Stimulated activated CD4-positive, alpha-beta T cell treated with anti-CD3 and anti-CD28 coated beads, Interleukin-15, amount 100 ng/mL, for 1 hour (primary cell): ENCODE measurements at places on chromosomes 4 and X.

- no peak for DNase-seq
Measured at GRCh38 chrX:10198254-10198653, 41.5 kb downstream of the CLCN4 start.

GRCh38 chr4:7817877-7818398, 121.7 kb downstream of the AFAP1 start:
- no peak for DNase-seq

DNA sequence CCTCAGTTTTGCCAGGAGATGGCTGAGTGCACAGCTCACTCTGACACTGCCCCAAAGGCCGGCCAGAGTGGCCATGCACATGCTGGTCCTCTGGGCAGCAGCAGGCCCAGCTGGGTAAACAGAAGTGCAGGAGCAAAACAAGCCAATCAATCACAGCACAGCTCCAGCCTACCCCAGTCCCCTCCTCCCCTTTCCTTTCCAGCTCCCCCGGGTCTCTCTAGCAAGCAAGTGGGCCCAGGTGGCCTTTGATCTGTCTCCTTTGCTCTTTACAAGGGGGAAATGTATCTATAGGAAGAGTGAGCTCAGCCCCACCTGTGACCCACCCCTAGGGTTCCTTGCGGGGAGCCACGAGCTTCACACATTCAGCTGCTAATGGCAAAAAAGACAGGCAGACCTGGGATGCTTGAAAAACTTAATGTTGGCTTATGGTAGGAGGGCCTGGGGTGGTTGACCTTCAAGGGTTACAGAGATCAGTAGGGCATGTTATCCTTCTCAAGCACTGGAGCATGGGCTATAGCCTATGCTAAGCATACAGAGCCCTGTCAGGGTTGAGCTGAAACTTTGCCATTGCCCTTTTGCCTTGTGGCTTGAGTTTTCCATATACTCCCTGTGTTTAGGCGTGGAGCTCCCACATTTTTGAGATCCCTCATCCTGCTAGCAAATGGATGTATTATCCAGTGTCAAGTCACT, 57.8 kb upstream of the PLAC1 start:
- no peak for DNase-seq

- DNase-seq, result no peak
Measured at GRCh38 chr4:137707626-137708025, 175.3 kb upstream of the PCDH18 start.

GRCh38 chrX:16867947-16868346, 2.2 kb downstream of the RBBP7 start:
- no peak for DNase-seq

DNA sequence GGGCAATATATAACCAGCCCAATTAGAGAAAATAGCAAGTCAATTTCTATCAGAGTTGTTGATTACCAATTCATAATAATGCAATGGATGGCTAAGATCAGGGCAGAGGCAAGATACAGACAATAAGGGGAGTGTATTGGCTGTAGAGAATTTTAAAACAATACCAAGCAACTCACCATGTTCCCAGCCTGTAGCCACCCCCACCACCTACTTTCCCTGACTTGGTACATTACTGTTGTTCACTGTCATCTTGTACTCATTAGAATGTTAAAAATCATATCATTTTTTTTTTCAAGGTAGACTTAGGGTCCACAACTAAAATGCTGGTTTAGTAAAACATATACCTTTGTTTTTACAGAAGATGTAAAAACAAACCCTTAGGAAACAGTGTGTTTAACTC, 27.7 kb downstream of the HNRNPD start:
- DNase-seq, result no peak

DNA sequence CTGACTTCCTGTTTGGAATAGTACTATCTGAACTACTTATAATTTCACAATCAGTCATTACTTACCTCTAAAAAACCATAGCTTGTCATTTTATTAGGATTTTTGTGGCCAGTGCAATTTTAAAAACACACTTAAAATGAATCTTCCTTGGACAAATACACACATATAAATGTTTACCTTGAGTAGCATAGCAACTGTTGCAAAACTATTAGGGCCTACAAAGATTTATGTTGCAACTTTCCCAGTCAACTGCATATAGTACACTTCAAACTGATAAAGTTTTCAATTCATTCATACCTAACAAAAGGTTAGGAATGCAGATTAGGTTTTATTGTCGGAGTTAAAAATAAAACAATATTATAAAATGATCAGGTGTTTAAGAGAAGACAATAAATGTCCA, 193.0 kb downstream of the PDGFC start:
- DNase-seq, result no peak

DNA sequence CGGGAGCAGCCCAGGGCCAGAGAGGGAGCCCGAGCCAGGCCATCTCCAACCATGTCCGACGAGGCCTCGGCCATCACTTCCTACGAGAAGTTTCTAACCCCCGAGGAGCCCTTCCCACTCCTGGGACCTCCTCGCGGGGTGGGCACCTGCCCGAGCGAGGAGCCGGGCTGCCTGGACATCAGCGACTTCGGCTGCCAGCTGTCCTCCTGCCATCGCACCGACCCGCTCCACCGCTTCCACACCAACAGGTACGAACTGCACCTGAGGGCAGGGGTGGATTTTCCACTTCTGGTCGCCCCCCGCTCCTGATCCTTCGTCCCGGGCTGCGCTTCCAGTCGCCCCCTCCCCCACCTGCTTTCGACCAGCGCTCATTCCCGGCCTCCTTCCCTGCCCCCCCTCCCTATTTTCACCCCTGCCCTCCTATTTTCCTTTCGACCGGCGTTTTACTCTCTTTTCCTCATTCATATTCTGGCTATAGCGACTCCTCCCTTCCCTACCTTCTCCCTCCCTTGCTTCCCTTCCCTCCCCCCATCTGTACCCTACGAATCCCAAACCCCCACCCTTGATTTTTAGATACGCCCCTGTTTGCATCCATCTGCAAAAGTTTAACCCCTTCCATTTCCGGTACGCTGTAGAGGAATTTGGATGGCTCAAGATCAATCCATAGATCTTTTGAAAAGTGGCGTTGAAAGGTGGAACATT, 633 bp downstream of the FAM199X start:
- no peak for DNase-seq

DNA sequence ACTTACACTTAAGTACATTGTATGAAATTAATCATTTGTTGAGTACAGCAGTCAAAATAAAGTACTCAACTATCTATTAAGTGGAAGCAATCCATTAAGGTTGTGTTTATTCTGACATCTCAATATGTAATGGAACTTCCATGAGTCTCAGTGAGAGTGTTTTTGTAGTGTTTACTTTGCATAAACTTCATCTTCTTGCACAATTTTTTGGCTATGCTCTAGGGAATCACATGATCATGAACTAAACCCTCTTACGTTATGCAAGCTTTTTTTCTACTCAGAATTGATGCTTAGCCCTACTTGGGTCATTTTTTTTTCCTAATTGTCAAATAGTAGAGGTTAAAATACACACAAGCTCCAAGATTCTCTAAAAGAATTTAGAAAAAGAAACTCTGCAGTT, 21.1 kb upstream of the PIGA start:
- no peak for DNase-seq

DNA sequence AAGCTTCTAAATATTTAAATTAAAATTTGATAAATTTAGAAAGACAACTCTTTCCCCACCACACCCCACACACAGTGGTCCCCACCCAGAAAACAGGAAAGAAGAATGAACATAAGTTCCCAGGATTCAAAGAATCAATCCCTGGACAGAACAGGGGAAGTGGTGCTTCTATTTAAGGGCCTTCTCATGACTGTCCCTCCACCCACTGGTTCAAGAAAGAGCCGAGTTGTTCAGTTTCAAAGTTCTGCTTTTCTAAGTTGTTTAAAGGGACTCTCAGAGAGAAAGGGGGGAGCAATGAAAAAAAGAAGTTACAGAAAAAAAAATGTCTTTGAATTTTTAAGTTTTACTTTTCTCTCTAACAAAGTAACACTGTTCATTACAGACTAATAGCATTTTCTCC, 195.8 kb downstream of the PDGFC start:
- no peak for DNase-seq

- DNase-seq, result no peak
Measured at GRCh38 chrX:80810365-80810978, 795 bp upstream of the BRWD3 start.

DNA sequence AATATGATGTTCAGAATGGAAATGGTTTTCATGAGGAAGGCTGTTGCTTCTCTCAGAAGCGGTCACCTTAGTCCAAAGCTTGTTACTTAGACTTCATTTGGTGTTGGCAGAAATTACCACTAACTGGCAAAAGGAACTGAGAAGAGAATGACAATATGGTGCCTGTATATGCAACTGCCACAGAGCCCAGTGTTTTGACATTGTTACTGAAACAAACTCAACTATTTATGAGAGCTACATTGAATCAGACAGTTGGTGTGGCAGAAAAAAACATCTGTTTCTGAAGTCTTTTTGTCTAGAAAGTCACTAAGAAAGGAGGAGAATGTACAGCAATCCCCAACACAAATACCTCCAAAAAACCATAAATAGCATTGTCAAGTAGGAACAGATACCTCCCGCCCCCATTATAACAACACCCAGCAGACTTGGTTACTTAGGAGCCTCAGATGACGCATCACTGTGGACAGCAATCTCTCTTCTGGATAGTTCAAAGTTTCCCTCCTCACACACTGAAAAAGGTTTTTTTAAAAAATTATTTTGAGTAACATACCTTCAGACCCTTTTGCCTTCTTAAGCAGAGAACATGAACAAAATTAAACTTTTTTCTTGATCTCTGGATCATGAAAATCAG, 92.2 kb downstream of the MAML3 start:
- DNase-seq, result no peak

DNA sequence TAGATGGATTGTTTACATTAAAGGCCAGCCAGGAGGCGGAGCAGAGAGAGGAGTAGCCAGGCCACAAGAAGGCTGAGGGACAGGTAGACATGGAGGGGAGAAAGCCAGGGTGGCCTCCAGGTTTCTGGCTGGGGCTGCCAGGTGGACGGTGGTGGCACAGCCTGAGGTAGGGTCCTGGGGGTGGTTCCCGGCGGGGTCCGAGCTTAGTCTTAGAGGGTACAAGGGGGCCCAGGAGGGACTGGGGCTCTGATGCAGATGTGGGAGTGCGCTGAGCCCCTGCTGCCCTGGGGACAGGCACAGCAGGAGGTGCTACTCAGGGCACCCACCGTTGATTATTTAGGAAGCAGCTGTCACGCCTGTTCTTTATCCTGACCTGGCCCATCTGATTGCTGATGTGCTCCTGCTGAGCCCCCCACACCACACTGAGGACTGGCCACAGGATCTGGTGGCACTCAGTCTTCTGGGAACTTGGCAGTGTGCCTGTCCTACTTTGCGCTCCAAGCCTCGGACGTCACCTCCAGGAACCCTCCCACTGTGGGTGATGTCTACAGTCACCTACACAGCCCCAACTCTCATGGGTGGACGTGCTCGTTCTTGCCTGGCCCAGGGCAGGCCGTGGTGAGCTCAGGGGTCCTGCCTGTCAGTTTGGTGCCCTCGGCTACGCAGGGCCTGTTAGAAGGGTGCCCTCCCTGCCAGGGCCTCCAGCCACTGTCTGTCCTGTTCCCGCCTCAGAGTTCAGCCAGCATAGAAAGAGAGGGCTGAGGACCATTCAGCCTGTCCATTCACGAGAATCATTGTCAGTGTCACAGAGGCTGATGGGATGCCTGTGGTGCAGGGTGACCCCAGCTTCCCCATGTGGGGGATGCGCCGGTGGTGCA, 12.0 kb downstream of the WFS1 start:
- DNase-seq, result no peak

DNA sequence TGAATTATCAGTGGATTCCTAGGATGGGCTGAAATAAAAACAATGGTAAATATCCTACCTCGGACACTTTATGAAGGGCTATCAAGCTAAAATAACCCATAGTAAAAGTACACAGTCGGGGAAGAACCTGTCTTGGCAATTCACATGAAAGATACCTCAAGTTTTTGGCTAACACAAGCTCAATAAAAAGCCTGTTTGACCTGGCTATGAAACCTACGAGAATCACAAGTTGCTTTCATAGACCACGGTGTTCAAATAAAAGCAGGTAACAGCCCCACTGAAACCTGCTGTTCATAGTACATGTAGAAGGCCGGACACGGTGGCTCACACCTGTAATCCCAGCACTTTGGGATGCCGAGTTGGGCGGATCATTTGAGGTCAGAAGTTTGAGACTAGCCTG, 12.3 kb downstream of the RLIM start:
- DNase-seq, result no peak

- DNase-seq, result no peak
Measured at GRCh38 chr4:148469938-148470337, 27.7 kb upstream of the NR3C2 start.
